ENCODE measurements at places on chromosomes 3 and 15.

DNA sequence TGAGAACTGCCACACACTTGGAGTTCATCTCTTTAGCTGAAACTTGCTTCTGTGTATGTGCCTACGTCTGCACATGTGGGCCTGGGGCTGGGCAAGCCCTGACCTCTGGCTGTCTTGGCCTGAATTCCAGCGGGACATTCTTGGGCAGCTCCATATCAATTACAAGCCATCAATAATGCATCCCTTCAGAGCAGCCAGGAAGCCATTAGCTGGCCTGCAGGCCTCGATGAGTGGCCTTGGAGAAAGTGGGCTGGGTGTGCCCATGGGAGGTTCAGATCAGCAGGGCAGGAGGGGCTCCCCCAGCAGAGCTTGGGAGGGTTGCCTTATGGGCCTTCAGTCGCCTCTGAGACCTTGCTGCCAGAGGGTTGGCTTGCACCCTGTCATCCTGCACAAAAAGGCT is 124.1 kb downstream of the ETFA start:
- DNase-seq, result no peak

DNA sequence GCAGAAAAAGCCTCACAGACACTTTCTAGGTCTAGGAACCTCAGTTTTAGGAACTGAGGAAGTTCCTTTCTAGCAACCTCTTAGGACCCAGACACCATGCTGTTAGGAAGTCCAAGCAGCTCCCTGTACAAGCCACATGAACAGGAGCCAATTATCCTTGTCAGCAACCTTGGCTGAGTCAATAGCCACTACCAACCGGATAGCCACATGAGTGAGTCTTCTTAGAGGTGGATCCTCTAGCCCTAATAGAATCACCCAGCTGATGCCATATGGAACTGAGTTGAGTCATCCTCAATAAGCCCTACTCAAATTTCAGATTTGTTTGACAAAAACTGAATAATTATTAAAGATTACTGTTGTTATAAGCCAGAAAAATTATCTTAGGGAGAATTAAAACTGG is 256.2 kb downstream of the NLGN1 start:
- no peak for DNase-seq

DNA sequence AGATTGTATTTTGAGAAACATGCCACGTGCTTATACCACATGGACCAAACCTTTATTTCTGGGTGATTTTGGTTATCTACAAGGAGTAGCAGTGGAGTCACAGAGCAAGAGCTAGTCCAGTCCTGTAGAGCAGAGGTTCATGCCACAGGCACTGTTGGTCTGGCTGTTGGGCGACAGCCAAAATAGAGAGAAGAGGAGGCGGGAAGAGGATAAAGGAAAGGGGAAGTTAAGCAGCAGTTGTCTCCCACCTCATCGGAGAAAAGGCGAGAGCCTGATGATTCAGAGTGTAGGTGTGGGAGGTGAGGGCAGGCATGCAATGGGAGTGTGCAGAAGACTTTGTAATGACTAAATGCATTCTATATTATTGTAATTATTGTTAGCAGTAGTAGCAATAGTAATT is 237.5 kb upstream of the ROPN1 start:
- no peak for DNase-seq

DNA sequence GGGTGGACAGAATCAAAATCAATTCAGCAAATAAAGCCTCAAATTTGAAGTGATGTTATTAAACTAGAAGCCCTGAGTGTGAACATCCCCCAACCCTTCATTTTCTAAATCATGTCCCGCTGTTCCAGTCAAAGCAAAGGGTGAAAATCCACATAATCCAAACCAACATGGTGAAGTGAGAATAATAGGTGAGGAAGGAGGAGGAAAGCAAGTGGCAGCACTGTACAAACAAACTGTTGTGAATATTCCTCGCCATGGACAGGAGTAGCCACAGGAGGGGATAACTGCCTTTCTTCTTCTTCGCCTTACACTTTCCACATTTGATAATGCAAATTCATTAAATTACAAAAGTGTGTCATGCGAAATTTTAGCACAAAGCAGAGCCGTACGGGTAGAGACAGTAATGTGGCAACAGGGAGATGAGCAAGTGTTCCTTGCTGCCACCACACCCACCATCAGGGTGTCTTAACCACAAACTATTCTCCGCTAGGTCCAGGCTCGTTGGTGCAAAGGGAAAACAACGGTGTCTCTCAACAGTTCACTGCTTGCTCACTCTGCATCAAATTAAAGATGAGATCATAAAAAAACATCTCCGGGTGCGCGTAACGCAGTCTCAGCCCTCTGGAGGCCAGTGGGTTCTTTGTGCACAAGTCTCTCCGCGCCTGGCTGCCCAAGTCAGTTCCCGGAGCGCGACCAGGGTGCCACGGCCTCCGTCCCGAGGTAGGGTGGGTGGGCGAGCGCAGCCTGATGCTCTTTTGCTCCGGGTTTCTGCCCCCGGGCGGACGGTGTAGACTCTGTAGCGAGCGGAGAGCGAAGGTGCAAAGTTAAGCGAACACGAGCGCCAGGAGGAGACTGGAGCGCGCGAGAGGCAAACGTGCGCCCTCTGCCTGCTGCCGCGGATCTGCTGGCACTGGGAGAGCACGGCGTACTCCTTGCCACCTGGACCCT is 6.7 kb downstream of the EPHA3 start:
- no peak for DNase-seq

- DNase-seq, result no peak
Observed at GRCh38 chr15:31241888-31242522, 84.6 kb upstream of the KLF13 start.

DNA sequence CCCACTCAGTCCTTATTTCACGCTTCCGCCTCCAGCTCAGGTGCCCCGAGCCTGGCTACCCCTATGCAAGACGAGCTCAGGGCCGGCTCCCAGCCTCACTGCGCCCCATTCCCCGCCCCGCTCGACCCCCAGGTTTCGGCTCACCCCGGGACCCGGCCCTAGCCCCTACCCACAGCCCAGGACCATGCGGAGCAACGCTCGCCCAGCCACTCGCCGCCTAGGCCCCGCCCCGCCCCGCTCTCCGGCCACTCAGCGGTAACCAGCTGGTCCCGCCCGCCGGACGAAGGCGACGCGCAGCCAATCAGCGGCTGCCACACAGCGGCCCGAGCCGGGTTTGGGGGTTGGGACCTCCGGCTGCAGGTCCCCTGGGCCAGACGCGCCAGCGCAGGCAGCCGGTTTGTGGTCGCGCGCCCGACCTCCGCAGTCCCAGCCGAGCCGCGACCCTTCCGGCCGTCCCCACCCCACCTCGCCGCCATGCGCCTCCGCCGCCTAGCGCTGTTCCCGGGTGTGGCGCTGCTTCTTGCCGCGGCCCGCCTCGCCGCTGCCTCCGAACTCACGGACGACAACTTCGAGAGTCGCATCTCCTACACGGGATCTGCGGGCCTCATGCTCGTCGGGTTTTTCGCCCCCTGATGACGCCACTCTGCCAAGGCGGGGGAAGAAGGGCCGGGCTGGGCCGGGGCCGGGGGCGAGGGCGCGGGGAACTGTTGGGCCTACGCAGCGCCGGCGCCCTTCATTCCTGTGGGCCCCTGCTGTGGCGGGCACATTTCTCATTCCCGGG is at the start of gene CATSPER2:
Gene CATSPER2, minus strand, starts transcription at position 196 of the 781 bp plus-strand sequence. CDS start 783 bp downstream, outside the sequence.
- no peak for DNase-seq

DNA sequence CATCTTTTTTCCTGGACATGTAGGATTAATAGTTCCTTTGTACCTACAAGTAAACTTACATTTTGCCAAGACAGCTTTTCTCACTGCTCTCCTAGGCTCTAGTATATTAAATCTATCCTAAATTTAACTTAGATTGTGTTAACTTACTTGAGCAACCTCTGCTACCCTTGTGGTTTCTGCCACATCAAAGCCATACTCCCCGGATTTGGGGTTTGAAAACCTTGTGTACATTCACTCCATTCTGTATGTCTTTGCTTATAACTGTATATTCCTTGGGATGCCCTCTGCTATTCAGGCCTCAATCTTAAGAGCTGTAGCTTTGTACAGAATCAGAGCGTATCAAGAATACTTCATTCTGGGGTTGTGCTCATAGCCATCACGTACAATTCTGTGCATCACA is 60.4 kb downstream of the ARIH1 start:
- DNase-seq, result no peak

DNA sequence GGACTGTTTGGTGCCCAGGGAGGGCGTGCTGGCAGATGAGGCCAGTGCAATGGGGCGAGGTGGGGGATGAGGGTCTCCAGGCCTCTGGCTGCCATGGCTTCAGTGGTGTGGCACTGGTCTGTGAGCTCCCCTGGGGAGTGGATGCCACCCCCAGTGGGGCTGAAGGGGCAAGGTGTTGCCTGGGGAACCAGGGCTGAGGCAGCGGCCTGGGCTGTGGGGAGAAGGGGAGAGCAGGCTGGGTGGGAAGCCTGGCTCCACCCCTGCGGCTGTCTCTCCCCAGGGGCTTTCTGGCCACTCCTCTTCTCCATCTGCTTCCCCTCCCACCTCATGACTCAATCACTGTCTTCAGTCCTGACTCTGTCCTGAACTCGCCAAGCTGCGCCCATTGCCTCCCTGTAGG is 88.4 kb upstream of the TLE3 start:
- no peak for DNase-seq

DNA sequence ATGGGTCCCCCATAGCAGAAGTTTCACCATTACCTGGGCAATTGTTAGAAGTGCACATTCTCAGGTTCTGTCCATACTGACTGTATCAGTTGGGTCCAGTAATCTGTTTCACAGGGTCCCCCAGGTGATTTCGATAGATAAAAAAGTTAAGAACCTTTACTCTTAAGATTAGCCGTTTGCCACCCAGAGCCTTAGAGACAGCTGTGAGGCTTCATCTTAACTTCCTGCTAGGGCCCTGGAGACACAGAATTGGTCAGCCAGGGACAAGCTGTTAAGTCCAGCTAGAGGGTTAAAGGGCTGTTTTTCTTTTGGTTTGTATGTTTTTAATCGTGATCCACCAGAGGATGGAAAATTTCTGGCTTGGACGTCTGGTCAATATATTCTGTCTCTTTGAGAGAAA is 6.7 kb downstream of the FAM162A start:
- DNase-seq, result peak; percentile 13

- DNase-seq, result no peak
Observed at GRCh38 chr3:102297072-102297658, 137.7 kb upstream of the ZPLD1 start.

DNA sequence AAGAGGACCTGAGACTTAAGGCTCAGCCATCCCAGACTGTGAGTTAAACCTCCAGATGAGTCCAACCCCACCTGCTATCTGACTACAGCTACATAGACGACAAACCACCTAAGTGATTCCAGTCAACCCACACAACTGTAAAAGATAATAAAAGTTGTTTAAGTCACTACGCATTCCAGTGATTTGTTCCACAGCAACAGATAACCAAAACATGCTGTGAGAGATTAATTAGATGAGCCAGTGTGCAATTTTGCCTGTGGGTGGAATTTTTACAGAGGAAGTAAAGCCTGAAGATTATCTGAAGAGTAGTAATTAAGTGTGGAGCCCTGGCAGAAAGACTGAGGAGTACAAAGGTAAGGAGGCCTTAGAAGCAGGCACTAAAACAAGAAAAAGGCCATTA is 5.4 kb downstream of the BTBD1 start:
- DNase-seq, result no peak

DNA sequence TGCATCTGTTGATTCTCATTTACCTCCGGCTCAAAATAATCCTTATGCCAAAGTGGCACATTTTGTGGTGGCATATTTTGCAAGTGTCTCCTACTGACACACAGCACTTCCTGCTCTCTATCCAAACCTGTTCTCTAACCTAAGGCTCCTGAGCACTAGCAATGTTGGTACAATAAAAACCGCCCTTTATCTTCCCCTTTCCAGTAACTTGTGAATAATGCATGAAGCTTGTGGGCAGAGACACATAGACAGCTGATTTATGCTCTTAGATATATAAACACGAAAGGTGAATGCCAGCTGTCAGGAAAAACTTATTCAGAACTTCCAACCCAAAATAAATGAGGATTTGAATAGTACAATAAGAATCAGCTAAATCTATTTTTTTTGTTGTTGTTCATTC is 34.6 kb upstream of the ARPIN start:
- DNase-seq, result no peak

DNA sequence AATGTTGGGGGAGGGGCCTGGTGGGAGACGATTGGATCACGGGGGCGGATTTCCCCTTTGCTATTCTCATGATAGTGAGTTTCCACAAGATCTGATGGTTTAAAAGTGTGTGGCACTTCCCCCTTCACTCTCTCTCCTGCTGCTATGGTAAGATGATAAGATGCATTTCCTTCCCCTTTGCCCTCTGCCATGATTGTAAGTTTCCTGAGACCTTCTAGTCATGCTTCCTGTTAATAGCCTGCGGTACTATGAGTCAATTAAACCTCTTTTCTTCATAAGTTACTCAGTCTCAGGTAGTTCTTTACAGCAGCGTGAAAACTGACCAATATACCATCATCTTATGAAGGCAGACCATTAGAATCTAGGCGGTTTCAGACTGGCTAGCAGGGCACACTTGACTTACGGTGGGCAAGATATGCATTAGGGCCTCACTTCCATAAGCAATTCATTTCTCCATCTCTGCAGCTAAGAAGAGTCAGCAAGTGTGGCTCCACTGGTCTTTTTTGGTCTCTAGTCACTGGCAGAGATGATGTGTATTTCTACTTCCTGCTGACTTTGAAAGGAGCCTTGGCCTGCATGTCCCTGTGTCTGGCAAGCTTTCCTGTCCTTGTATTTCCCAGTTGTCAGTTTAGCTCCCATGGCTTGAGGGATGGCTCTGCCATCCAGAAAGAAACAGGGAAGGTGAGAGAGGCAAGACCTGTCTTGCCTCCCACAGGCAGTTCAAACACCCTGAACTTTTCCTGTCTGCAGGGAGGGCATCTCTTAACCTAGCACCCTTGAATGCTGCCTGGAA is 109.0 kb upstream of the ADAMTS9 start:
- DNase-seq, result no peak

GRCh38 chr15:69317392-69317841 is 18.7 kb downstream of the PAQR5 start:
- no peak for DNase-seq

GRCh38 chr3:130548356-130548755 is 31.4 kb downstream of the COL6A6 start:
- no peak for DNase-seq

DNA sequence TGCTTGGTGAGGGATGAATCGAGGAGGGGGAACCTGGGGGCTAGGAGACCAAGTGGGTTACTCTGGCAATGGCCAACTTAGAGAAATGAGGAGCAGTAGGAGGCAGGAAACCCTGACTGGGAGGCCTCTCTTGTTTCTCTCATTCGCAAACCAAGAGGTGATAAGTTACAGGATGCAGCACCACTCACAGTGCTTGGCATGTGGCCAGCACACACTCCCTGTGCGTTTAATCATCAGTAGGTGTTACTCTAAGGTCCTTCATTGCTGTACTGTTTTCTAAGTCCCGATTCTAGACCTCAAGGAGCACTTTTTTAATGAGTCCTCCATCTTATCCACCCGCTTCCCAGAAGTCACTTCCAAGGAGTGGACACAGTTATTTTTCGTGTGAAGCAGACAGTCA is 314.1 kb upstream of the TRIM42 start:
- no peak for DNase-seq

GRCh38 chr3:24278543-24278942 is 216.1 kb downstream of the THRB start:
- no peak for DNase-seq

- DNase-seq, result no peak
Observed at GRCh38 chr3:30924763-30925162, 30.3 kb upstream of the GADL1 start.

GRCh38 chr3:124663690-124664089 is 66.6 kb upstream of the UMPS start:
- DNase-seq, result no peak

- DNase-seq, result no peak
Observed at GRCh38 chr3:9340472-9340902, 22.4 kb upstream of the THUMPD3 start.

GRCh38 chr3:4900298-4900697 is 78.9 kb upstream of the BHLHE40 start:
- no peak for DNase-seq

GRCh38 chr15:77532067-77532710 is 100.5 kb downstream of the LINGO1 start:
- DNase-seq, result no peak
